ENCODE measurements at places on chromosomes 4 and X.

GRCh38 chr4:164799410-164799809 lies 45.5 kb downstream of the SMIM31 start:
- no peak for DNase-seq

DNA sequence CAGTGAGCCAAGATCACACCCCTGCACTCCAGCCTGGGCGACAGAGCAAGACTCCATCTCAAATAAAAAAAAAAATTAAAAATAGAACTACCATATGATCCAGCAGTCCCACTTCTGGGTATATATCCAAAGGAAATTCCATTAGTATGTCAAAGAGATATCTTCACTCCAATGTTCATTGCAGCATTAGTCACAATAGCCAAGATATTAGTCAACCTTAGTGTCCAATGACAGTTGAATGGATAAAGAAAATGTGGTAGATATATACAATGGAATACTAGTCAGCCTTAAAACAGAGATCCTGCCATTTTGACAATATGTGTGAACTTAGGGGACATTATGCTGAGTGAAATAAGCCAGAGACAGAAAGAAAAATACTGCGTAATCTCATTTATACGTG lies 49.4 kb downstream of the C4orf46 start:
- no peak for DNase-seq

GRCh38 chr4:79233820-79234219 lies 92.0 kb downstream of the NAA11 start:
- no peak for DNase-seq

- DNase-seq, result no peak
Measured at GRCh38 chr4:64814616-64815015, 405.4 kb upstream of the TECRL start.

DNA sequence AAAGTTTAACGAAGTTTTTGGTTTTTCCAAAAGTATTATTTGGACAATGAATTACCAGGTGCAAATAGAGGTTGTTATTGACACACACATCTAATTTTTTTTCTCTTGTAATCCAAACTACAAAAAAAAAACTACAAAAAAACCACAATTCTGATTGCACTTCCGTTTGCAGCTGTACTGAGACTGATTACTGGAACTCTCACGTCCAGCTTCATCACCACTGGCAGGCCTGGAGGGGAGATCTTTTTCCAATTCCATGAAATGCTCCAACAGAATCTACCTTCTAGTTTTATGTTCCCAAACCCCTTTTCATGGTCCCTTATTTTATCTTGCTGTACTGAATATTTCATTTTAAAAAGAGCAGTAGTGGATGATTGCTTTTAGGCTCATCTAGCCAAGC lies 1118.3 kb downstream of the C4orf33 start:
- no peak for DNase-seq

DNA sequence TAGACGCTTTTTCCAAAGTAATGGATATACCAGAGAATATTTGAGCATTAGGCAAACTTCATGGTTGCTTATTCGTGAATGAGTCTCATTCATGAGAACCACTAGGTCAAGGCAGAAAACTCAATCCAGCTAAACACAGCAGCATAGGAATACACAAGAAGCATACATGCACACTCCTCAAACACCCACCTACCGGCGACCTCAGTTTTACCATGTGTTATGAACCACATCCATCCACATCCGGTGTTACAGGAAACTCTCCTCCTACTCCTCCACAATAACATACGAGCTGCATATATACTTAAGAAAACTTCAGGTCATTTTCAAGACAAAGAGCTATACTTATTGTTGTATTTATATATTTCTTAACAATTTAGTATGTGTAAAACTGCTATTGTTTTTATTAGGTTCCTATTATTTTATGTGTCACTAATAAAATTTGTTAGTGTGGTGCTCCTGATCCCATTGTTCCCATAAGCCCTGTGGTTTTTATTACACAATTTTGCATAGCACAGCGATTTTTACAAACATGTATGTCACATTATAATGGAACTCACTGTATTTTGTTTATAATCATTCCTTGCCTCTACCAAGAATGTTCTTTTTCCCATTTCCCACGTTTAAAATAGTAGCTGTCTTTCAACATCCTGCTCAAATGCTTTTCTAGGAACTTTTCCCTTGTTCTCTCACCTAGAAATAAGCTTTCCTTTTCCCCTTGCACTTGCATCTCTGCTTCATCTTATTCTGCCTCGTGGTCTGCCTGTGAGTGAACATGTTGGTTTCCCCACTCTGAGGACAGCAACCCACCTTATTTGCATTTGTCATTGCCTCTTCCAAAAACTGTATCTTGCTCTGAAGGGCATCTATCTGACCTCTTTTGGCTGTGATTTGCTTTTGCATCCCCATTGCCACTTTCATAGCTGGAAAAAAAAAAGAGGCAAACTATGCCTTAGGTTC lies 48.3 kb downstream of the STBD1 start:
- DNase-seq, result no peak

DNA sequence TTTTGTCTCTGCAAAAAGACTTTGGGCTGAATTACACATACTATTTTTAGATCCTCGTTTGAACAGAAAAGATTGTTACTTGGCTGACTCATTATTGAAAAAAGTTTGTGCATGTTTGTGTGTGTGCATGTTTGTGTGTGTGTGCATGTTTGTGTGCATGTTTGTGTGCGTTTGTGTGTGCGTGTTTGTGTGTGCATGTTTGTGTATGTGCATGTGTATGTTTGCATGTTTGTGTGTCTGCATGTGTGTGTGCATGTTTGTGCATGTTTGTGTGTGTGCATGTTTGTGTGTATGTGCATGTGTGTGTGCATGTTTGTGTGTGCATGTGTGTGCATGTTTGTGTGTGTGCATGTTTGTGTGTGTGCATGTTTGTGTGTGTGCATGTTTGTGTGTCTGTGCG lies 201.1 kb upstream of the FAT1 start:
- no peak for DNase-seq

GRCh38 chr4:59960143-59960542 lies 1240.0 kb upstream of the ADGRL3 start:
- DNase-seq, result no peak

- no peak for DNase-seq
Measured at GRCh38 chr4:112896609-112897190, 152.8 kb upstream of the ANK2 start.

DNA sequence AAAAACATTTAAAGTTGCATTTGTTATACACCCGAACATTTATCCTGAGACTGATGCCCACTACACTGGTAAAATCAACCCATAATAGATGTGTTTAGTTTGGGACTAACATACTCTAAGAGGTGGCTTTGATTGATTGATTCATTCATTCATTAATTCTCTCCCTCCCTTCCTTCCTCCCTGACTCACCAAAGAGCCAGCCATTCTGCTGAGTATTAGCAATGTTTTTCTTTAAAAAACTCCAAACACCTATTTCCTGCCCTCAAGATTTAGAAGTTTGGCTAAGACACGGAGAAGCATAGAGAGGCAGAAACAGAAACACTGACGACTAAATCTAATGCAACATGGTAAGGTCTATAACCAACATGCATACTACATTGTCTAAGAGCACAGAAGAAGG lies 88.9 kb downstream of the RASL11B start:
- no peak for DNase-seq

DNA sequence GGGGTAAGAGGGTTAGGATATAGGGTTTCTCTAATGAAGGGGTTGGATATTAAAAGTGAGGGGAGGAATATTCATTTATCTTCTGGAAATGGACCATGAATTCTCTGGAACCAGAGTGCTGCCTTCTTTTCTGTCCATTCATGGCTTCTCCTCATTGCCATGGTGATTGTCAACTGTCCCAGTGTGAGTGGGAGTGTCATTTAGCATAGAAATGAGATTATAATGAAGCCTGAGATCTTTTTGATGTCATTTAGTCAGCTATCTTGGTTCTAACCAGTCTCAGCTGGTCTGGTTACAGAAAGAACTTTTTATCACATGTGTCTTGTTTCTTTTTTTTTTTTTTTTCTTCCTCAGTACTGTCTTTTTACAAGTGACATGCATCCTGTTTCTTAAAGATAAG lies 497.3 kb upstream of the PITX2 start:
- no peak for DNase-seq

- no peak for DNase-seq
Measured at GRCh38 chrX:3052860-3053259, 11.6 kb downstream of the ARSF start.

DNA sequence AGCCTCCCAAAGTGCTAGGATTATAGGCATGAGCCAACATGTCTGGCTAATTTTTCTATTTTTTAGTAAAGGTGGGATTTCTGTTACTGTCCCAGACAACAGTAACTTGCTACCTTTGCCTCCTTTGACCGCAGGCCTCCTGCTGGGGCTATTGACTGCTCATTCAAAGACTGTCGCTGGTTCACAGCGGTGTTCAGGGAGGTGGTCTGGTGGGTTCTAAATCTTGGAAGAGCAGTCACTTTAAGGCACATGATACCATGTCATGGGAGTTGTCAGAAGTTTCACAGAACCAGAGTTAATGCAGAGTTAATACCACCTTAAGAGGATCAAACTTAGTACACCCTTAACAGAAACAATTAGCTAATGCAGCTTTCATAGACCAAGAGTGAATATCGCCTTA lies 3.8 kb downstream of the ASMT start:
- DNase-seq, result no peak

- no peak for DNase-seq
Measured at GRCh38 chr4:151930372-151930771, 169.6 kb upstream of the GATB start.

- DNase-seq, result no peak
Measured at GRCh38 chrX:111652719-111653118, 28.3 kb upstream of the ALG13 start.

DNA sequence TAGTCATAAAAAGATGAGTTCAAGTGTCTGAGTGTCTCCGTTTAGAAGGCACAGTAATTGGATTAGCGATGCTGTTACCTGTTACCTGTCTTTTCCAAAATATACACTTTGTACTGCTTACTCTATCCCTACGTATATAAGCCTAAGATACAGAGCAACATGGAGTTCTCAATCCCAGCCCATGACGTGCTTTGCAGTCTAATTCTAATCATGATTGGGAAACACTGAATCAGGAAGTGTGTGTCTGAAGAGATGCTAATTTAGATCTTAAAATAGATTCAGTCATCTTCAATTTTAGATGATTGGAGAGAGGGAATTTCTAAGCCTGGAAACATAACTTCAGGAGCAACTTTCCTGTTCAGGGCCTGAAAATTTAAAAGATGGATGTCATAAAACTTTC lies 115.1 kb downstream of the PCDH19 start:
- DNase-seq, result no peak

All from activated gamma-delta T cell (primary cell).